ENCODE measurements at places on chromosomes 5 and 9. TPM values are rescaled to one million over a fixed set of nuclear protein-coding genes. Genes with fewer than 3 reads are reported as not detected.

Gene GABRA1
- not detected for total RNA-seq

DNA sequence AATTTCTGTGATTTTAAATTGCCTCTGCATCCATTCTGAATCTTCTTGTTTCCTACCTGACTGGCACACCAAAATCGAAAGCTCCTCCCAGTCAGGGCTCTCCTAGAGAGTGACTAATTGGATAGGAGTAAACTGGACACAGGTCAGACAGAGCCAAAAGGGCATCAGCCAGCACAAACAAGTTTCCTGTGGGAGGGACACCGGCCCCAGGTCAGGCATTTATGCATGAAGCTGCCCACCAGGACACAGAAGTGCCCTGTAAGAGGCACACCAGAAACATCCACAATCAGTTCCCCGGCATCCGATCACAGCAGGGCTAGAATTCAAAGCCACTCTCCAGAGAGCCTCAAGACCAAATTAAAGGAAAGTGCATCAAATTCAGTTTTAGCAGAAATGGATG, 78.4 kb downstream of the SFXN1 start:
- H3K36me3 ChIP-seq: no peaks in the 10 kb centered on the region
- H3K4me3 ChIP-seq: no peak overlapping the region
- H3K4me1 ChIP-seq: no peaks in the 10 kb centered on the region
- H3K27me3 ChIP-seq: no peaks in the 10 kb centered on the region

Gene PCDHB2
- 0.97 TPM for total RNA-seq

Gene ZNF346
- total RNA-seq: 28.2 TPM

GRCh38 chr5:133203317-133204305, 151.8 kb downstream of the HSPA4 start:
- no peak overlapping the region for H3K27ac ChIP-seq
- no peak for DNase-seq
- no peaks in the 10 kb centered on the region for H3K36me3 ChIP-seq
- no peaks in the 10 kb centered on the region for H3K27me3 ChIP-seq

GRCh38 chr9:37010976-37011375, 23.1 kb downstream of the PAX5 start:
- H3K36me3 ChIP-seq: no peaks in the 10 kb centered on the region
- H3K27ac ChIP-seq: no peak overlapping the region
- H3K4me3 ChIP-seq: no peak overlapping the region

Gene ADAMTS16
- total RNA-seq: not detected

Gene FOXD4L4
- total RNA-seq: 0.30 TPM

Gene IGIP
- total RNA-seq: 5.1 TPM

DNA sequence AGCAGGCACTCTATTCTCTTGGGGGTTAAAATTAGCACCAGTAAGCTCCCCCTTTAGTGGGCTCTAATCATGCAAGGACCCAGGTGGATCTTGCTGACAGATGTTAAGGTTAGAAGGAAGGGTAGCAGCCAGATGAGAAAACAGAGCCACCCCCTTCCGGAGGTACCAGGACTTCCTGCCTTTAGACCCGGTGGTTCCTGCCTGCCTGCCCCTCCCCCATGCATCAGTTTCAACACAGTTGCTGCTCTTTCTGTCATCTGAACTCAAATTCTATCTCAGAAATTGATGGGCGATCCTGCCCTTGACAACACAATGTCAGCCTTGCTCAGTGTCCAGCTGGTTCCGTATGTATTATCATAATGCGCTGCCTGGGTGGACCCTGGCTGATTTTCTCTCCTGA, 287.3 kb downstream of the EBF1 start:
- H3K4me1 ChIP-seq: peaks cover 11% of the 10 kb centered on the region
- H3K4me3 ChIP-seq: peak overlapping the region; percentile 26
- peak overlapping the region; percentile 42 for H3K27ac ChIP-seq
- no peaks in the 10 kb centered on the region for H3K27me3 ChIP-seq
- DNase-seq: peak; percentile 79

Gene CAVIN4
- 0.07 TPM for total RNA-seq

DNA sequence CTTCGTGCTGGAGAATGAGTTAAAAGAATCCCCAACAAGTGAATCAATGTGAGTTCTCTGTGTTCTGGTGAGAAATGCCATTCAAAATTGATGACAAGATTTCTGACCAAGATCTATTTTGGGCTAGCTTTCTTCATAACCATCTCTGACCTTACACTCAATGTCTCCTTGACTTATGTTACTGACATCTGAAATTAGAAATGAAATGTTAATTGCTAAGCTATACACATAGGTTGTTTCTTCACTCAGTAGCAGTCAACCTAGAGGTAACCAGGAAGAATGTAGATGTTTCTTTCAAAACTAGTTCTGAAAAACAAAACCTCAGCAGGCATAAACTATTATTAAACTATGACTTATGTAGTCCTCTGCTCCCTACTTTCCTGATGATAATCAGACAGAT, 2220.7 kb upstream of the C9orf72 start:
- H3K4me3 ChIP-seq: no peak overlapping the region
- H3K27ac ChIP-seq: no peak overlapping the region
- no peak for DNase-seq
- H3K4me1 ChIP-seq: no peaks in the 10 kb centered on the region
- H3K27me3 ChIP-seq: no peaks in the 10 kb centered on the region
- H3K36me3 ChIP-seq: no peaks in the 10 kb centered on the region

DNA sequence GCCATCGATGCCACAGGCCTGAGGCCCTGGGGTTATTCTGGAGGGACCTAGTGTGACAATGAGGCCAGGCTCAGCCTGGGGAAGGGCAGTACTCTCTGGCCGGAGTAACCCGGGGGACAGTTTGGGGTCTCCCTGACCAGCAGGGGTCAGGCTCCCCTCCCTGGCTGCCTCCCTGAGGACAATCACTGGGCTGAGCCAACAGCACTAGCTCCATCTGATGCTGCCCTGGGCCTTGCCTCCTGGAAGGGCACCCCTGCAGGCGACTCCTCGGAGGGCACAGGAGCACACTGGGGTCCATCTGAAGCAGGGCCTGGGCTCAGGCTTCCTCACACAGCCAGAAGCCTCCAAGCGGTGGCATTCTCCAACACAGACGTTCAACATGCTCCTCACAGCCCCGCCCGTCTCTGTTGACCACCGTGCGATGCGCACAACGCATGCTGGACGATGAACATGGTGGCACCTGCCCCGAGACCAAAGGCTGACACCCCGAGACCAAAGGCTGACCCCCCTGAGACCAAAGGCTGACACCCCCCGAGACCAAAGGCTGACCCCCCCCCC, 68.3 kb downstream of the ADAMTS2 start:
- H3K27ac ChIP-seq: no peak overlapping the region
- H3K4me1 ChIP-seq: no peaks in the 10 kb centered on the region
- H3K27me3 ChIP-seq: no peaks in the 10 kb centered on the region
- no peaks in the 10 kb centered on the region for H3K36me3 ChIP-seq
- no peak for DNase-seq

- H3K27me3 ChIP-seq: no peaks in the 10 kb centered on the region
- H3K36me3 ChIP-seq: no peaks in the 10 kb centered on the region
- DNase-seq: no peak
Observed at GRCh38 chr9:80157561-80157983, 585.8 kb downstream of the TLE4 start.

Gene FUT7
- 4.6 TPM for total RNA-seq

- no peak for DNase-seq
- H3K4me1 ChIP-seq: no peaks in the 10 kb centered on the region
- H3K27me3 ChIP-seq: no peaks in the 10 kb centered on the region
- H3K36me3 ChIP-seq: no peaks in the 10 kb centered on the region
- H3K27ac ChIP-seq: no peak overlapping the region
- H3K4me3 ChIP-seq: no peak overlapping the region
Observed at GRCh38 chr5:63686938-63687337, 275.3 kb downstream of the HTR1A start.

DNA sequence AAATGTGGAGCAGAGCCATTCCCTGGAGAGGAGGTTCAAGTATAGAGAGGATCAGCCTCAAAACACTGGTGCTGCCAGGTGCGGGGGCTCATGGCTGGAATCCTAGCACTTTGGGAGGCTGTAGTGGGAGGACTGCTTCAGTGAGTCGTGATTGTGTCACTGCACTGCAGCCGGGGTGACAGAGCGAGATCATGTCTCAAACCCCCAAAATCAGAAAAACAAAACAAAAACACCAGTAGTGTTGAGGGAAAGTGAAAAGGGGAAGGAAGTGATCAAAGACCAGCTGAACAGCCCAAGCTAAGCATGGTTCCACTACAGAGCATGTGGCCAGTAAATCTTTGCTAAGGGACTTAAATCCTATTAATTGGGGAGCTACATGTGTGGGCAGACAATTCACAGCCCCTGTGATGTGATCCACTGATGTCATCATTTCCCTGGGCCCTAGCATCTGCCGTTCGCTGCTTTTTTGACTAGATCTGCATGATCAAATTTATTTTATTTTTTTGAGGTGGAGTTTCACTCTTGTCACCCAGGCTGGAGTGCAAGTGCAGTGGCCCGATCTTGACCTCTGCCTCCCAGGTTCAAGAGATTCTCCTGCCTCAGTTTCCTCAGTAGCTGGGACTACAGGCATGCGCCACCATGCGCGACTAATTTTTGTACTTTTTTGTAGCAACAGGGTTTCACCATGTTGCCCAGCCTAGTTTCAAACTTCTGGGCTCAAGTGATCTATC, 2.7 kb upstream of the PCBD2 start:
- H3K27ac ChIP-seq: no peak overlapping the region
- H3K4me3 ChIP-seq: no peak overlapping the region
- no peaks in the 10 kb centered on the region for H3K27me3 ChIP-seq
- no peak for DNase-seq
- H3K4me1 ChIP-seq: no peaks in the 10 kb centered on the region
- peaks cover 27% of the 10 kb centered on the region for H3K36me3 ChIP-seq

- H3K27me3 ChIP-seq: peaks cover 9% of the 10 kb centered on the region
- DNase-seq: no peak
- H3K4me3 ChIP-seq: no peak overlapping the region
- H3K27ac ChIP-seq: no peak overlapping the region
- H3K4me1 ChIP-seq: no peaks in the 10 kb centered on the region
- H3K36me3 ChIP-seq: no peaks in the 10 kb centered on the region
Observed at GRCh38 chr5:73274881-73275663, 102.1 kb downstream of the TMEM174 start.

Measured in naive thymus-derived CD4-positive, alpha-beta T cell (primary cell).